ENCODE measurements at places on chromosomes 7 and 10. TPM values are rescaled to one million over a fixed set of nuclear protein-coding genes. Genes with fewer than 3 reads are reported as not detected.

The FAM241B gene
- not detected for total RNA-seq

DNA sequence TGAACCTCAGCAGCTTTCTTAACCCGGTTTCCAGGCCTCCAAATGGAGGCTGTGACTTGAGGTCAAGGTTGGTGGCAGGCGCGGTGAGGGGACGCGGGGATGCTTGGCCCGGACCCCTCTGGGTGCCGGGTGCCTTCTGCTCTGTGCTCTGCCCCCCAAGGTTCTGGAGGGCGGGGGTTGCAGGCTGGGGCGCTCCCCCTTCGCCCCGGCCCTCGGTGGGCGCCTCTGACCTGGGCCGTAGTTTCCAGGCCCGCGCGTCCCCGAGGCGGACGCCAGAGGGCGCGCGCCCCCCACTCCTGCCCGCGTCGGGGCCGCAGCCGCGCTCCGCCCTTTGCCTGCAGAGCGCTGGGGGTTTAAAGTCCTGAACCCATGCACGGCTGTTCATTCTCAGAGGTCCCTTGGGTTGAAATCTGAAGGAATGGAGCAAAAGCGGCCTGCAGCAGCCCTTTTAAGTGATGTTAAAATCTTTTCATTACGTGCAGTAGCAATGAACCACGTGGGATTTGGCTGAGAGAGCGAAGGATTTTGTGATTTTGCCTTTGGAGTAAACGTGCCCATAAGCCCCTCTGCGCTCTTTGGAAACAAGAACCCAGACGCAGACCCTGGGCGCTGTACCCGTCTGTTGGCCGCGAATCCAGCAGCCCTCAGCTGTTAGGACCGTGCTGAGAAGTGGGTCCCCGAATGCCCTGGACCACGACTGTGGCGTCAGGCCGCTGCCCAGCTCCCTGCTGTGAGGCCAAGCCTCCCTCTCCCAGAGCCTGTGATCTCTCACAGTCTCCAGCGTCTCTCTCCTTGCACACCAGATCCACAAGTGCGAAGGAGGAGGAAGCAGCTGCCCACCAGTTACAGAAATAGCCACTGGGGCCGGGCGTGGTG, 135.0 kb downstream of the ACTR3B start:
- H3K27me3 ChIP-seq: peaks cover 8% of the 10 kb centered on the region
- DNase-seq: no peak
- H3K27ac ChIP-seq: no peak overlapping the region
- no peaks in the 10 kb centered on the region for H3K4me1 ChIP-seq

DNA sequence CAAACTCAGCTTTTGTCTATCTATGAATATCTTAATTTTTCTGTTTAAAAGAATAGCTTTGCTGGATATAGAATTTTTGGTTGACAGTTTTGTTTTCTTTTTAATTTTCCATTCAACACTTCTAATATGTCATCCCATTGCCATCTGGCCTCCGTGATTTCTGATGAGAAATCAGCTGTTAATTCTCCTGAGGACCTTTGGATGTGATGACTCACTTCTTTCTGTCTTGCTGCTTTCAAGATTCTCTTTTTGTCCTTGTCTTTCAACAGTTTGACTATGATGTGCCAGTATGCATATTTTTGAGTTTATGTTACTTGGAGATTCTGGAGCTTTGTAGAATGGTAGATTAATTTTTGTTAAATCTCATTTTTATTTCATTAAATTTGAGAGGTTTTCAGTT, 38.4 kb downstream of the ZNF518A start:
- no peaks in the 10 kb centered on the region for H3K4me1 ChIP-seq
- no peak for DNase-seq
- no peaks in the 10 kb centered on the region for H3K27me3 ChIP-seq
- no peak overlapping the region for H3K27ac ChIP-seq
- H3K4me3 ChIP-seq: no peak overlapping the region

The HECW1 gene
- total RNA-seq: 11.1 TPM

The NPTX2 gene
- 4.8 TPM for total RNA-seq

The FANK1 gene
- 1.6 TPM for total RNA-seq

DNA sequence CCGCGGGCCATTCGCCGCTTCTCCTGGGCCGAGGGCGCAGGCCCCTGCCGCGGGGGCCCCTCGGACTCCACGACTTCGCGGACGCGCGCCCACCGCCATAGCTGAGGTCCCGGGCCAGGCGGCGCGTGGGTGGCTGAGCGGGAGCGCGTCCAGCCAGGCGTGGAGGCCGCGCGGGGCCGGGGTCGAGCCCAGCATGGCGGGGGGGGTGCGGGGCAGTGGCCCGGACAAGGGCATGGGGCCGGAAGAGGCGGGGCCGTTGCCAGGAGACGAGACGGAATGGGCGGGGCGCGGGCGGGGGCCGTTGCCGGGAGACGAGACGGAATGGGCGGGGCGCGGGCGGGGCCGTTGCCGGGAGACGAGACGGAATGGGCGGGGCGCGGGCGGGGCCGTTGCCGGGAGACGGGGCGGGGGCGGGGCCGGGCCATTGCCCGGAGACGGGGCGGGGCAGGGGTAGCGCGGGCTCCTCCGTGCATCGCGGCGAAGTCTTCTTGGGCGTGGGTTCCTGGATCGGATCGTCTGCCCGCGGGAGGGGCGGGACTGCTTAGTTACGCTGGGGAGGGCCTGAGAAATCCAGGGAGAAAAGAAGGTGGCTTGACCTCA, 14.8 kb downstream of the ADAM8 start:
- H3K4me1 ChIP-seq: peaks cover 76% of the 10 kb centered on the region
- DNase-seq: peak; percentile 92
- peak overlapping the region; percentile 73 for H3K4me3 ChIP-seq
- H3K27ac ChIP-seq: peak overlapping the region; percentile 95
- H3K36me3 ChIP-seq: peaks cover 3% of the 10 kb centered on the region
- no peaks in the 10 kb centered on the region for H3K27me3 ChIP-seq

DNA sequence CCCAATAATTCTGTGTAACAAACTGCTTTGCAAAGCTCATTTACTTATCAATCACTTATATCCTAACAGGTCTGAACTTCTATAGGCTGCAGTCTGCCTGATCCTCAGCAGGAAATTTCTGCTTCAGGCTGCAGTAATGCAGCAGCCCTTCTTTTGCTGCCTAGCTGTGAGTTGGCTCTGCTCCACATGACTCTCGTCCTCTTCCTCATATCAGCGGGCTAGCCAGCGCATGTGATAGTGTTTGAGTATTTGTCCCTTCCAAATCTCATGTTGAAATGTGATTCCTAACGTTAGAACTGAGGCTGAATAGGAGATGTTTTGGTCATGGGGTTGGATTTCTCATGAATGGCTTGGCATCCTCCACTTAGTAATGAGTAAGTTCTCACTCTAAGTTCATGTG, 387.8 kb downstream of the SEMA3D start:
- no peak overlapping the region for H3K4me3 ChIP-seq
- H3K36me3 ChIP-seq: no peaks in the 10 kb centered on the region
- peak; percentile 36 for DNase-seq
- no peaks in the 10 kb centered on the region for H3K27me3 ChIP-seq

DNA sequence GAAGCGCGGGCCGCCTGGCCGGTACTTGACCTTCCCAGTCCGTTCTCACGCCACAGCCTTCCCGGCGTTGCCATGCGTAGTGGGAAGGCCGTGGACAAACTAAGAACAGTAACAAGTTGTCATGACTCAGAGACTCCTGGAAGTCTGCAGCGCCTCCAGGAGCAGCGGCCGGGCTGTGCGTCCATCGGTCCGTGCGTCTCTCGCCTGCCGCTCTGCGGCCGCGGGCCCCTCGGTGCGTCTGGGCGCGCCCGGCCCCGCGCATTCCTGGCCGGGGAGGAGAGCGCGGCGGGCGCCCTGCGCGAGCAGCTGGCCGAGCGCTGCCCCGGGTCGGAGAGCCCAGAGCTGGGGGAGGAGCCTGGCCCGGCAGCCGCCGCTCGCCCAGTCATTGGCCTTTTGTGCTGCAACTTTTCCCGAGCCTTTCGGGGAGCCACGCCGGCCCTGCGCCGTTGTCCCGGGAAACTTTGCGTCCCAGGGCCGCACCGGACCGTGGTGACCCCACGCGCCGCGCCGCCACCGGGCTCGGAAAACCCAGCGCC, 123.7 kb downstream of the TACC2 start:
- peak overlapping the region; percentile 65 for H3K4me3 ChIP-seq
- H3K27me3 ChIP-seq: no peaks in the 10 kb centered on the region
- peak; percentile 88 for DNase-seq
- H3K36me3 ChIP-seq: no peaks in the 10 kb centered on the region
- peak overlapping the region; percentile 99 for H3K27ac ChIP-seq
- H3K4me1 ChIP-seq: peaks cover 42% of the 10 kb centered on the region

- DNase-seq: no peak
- no peak overlapping the region for H3K27ac ChIP-seq
Observed at GRCh38 chr7:123552641-123553040, 5.0 kb downstream of the NDUFA5 start.

GRCh38 chr10:49113741-49114141, 1.6 kb downstream of the VSTM4 start:
- no peak for DNase-seq
- peaks cover 4% of the 10 kb centered on the region for H3K27me3 ChIP-seq
- no peaks in the 10 kb centered on the region for H3K36me3 ChIP-seq
- H3K27ac ChIP-seq: peak overlapping the region; percentile 80
- peaks cover 3% of the 10 kb centered on the region for H3K4me1 ChIP-seq
- H3K4me3 ChIP-seq: no peak overlapping the region

GRCh38 chr10:130882906-130883305, 428.6 kb downstream of the TCERG1L start:
- no peaks in the 10 kb centered on the region for H3K36me3 ChIP-seq
- no peak for DNase-seq
- no peak overlapping the region for H3K4me3 ChIP-seq
- H3K4me1 ChIP-seq: no peaks in the 10 kb centered on the region

The CFAP69 gene
- total RNA-seq: 2.9 TPM

- H3K36me3 ChIP-seq: no peaks in the 10 kb centered on the region
- no peaks in the 10 kb centered on the region for H3K4me1 ChIP-seq
- H3K4me3 ChIP-seq: no peak overlapping the region
- no peaks in the 10 kb centered on the region for H3K27me3 ChIP-seq
- DNase-seq: no peak
Observed at GRCh38 chr10:49601857-49602256, 8.3 kb upstream of the SLC18A3 start.

GRCh38 chr10:17737027-17737965, 14.7 kb upstream of the TMEM236 start:
- no peaks in the 10 kb centered on the region for H3K27me3 ChIP-seq
- no peaks in the 10 kb centered on the region for H3K36me3 ChIP-seq
- no peak overlapping the region for H3K4me3 ChIP-seq
- H3K4me1 ChIP-seq: peaks cover 13% of the 10 kb centered on the region
- DNase-seq: peak; percentile 37

DNA sequence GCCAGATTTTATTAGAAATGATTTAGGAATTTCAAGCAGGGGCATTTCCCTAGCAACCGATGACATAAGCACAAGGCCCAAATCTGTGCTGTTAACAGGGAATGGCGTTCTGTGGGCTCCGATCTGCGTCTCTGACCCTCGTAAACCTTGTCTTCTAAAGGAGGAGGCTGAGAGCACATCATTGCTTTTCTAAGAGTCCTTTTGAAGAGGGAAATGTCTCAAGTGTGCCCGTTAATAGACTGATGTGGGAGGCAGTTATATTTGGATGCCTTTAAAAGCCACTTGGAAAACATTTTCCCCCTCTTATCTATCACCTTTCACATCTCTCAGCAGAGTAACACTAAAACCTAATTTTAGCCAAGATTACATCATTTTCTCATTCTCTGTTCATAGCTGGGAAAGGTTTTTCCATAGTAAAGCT, 424.1 kb upstream of the GALNT17 start:
- H3K4me3 ChIP-seq: no peak overlapping the region
- H3K27me3 ChIP-seq: no peaks in the 10 kb centered on the region
- H3K36me3 ChIP-seq: no peaks in the 10 kb centered on the region
- H3K4me1 ChIP-seq: peaks cover 16% of the 10 kb centered on the region

The HOXA11 gene
- total RNA-seq: 5.2 TPM

The BMPR1A gene
- 104 TPM for total RNA-seq

DNA sequence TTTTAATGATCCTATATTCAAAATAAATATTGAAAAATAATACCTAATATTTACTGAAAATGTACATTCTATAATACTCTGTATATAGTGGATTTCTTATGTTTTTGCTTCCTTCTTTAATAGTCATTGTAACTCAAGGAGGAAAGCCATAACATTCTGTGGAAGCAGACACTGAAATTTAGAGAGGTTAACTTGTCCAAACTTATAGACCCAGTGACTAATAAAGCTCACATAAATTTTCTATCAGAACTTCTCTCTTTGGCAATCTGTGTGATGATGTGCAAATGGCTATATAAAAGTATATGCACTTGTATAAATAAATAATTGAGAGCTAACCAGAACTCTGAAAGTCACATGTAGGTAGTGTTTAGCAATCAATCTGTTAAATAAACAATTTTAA, 26.1 kb downstream of the GNAT3 start:
- no peaks in the 10 kb centered on the region for H3K4me1 ChIP-seq
- no peak overlapping the region for H3K4me3 ChIP-seq
- DNase-seq: no peak
- H3K27me3 ChIP-seq: no peaks in the 10 kb centered on the region
- no peak overlapping the region for H3K27ac ChIP-seq

- H3K36me3 ChIP-seq: no peaks in the 10 kb centered on the region
- H3K27me3 ChIP-seq: no peaks in the 10 kb centered on the region
- no peaks in the 10 kb centered on the region for H3K4me1 ChIP-seq
- no peak overlapping the region for H3K4me3 ChIP-seq
- H3K27ac ChIP-seq: no peak overlapping the region
Observed at GRCh38 chr7:48875045-48875916, 49.1 kb upstream of the CDC14C start.

The DEPP1 gene
- 72.9 TPM for total RNA-seq

The C10orf71 gene
- not detected for total RNA-seq

- H3K4me1 ChIP-seq: no peaks in the 10 kb centered on the region
- DNase-seq: no peak
- no peak overlapping the region for H3K4me3 ChIP-seq
- H3K27me3 ChIP-seq: no peaks in the 10 kb centered on the region
Observed at GRCh38 chr7:41930538-41931262, 227.8 kb upstream of the INHBA start.

The NXPH1 gene
- total RNA-seq: 0.37 TPM

The ALOX5 gene
- 3.2 TPM for total RNA-seq

The C1QL3 gene
- total RNA-seq: not detected

The C10orf143 gene
- total RNA-seq: 1.5 TPM

The OSBPL3 gene
- 19.0 TPM for total RNA-seq

DNA sequence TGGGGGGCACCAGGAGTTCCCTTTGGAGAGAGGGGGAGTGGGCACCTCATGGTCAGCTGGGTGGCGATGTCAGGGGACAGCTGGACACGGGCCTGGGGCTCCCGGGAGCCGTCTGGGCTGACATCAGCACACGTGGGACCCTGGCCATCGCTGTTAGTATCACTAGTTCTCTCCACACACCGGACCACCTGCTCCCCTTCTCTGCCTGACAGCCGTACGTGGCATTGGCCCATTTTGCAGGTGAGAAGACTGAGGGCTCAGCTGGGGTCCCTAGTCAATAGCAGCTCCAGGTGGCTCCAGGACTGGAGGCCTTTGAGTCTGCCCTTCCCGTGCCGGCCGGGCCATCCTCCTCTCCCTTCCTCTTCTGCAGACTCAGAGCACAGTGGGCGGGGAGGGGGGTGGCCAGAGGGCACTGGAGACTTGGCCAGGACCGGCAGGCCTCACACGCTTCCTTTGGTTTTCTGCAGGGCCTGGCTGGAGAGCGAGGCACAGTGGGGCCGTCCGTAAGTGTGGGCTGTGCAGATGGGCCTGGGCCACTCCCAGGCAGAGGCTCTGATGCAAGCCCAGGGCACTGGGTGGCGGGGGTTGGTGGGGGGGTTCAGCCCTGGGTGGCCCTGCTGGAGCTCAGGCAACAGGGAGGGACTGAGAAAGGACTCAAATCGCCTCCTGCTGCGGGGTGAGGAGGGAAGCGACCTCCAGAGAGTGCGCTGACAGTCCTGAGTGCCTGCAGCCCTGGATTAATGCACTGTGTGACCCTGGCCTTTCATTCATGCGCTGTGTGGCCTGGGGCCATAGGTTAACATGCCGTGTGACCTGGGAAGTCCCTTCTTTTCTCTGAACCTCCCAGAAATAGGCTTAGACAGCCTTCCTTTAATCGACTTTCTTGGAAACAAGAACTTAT, 78.2 kb downstream of the MYL10 start:
- peak; percentile 27 for DNase-seq
- no peak overlapping the region for H3K27ac ChIP-seq
- H3K27me3 ChIP-seq: no peaks in the 10 kb centered on the region
- no peak overlapping the region for H3K4me3 ChIP-seq
- no peaks in the 10 kb centered on the region for H3K36me3 ChIP-seq
- H3K4me1 ChIP-seq: no peaks in the 10 kb centered on the region
